ENCODE measurements at places on chromosomes 1 and 21.

DNA sequence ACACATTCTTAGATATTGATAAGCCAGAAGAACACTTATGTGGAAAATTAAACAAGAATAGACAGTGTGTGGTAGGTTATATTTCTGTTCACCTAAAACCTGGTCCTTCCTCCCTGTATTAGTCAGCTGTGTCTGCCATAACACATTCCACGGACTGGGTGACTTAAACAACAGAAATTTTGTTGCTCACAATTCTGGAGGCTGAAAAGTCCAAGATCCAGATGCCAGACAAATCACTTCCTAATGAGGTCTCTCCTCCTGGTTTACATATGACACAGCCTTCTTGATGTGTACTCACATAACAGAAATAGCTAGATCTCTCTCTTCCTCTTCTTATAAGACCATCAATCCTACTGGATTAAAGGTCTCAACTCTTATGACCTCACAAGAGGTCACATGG, 25.7 kb downstream of the JMJD4 start:
- no peak for DNase-seq

GRCh38 chr1:170730438-170730837, 66.5 kb downstream of the PRRX1 start:
- DNase-seq, result peak; percentile 72

DNA sequence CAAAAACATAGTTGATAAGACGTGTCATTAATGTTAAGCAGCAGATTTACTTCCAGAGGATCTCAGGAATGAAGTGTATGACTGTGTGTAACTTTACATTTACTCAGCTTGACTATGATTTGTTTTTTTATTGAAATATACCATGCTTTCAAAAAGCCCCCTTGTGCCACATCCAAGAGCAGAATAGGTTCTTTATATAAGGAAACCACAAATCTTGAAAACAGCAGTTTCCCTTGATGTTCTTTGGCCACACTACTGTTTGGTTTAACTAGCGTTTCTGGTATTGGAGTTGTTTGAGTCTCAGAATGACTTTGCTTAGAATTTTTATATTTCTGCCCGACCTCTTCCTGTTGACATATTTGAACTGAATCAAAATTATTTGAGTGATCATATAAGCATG, 25.0 kb downstream of the LRRC8C start:
- no peak for DNase-seq

- no peak for DNase-seq
Observed at GRCh38 chr1:166017395-166017794, 149.4 kb downstream of the FAM78B start.

GRCh38 chr1:101033017-101033416, 7.4 kb upstream of the DPH5 start:
- DNase-seq, result no peak

- DNase-seq, result no peak
Observed at GRCh38 chr1:26003262-26003661, 5.4 kb upstream of the PAFAH2 start.

DNA sequence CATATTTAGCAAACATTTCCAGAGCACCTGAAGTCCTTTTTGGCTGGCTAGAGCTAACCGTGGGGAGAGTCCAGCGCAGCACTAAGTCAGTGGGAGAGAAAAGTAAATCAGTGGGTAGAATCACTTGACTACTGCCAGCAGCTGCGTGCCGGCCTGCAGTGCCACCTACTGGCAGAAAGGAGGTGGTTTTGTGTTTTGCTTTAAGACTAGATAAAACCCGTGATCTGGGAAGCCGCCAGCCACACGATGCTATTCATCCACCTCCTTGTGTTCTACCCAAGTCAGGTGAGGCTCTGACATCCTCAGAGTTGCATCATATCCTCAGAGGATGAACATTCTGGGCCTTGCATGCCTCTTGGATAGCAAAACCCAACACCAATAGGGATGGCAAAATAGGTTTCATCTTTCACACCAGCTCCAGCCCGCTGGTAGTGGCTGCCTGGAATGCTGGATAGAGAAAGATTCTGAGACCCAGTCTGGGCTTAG, 14.1 kb upstream of the HEYL start:
- DNase-seq, result peak; percentile 64

DNA sequence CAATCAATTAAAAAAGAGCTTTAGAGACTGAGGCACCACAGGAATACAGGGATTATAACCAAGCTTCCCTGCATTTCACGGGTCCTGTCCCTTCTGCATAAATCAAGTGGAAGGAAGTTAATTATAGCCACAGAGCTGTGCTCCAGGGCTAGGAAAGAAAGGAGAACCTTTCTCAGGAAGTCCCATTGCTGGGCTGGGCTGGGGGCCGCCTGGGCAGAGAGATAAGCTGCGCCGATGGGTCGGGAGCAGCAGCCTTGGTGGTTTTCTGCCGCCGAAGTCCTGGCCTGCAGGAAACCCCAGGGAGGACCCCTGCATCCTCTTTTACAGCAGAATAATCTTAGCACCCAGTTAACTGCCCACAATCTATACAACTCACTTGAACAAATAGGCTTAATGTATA, 12.6 kb upstream of the CD34 start:
- DNase-seq, result no peak

- peak; percentile 13 for DNase-seq
Observed at GRCh38 chr1:113616156-113616555, 143.1 kb downstream of the PHTF1 start.

GRCh38 chr1:161678500-161678899, 15.6 kb downstream of the FCGR2B start:
- no peak for DNase-seq

- peak; percentile 64 for DNase-seq
Observed at GRCh38 chr21:16007943-16008342, 278.2 kb downstream of the USP25 start.

DNA sequence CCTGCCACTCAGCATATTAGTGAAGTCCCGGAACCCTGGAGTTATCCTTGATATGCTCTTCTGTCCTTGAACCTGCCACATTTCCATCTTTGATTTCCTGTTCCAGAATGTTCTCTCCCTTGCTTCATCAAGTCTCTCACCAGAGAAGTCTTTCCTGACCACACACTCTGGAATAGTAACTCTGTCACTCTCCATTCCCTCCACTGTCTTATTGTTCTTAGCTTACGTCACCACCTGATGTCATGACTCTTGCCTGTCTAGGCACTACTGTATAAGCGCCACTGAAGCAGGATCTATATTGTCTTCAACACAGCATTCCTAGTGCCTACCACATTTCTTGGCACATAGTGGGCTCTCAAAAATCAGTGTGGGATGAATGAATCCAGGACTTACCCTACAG, 65.4 kb upstream of the SMYD2 start:
- DNase-seq, result no peak

GRCh38 chr1:244887281-244887680, 22.9 kb upstream of the HNRNPU start:
- DNase-seq, result no peak

DNA sequence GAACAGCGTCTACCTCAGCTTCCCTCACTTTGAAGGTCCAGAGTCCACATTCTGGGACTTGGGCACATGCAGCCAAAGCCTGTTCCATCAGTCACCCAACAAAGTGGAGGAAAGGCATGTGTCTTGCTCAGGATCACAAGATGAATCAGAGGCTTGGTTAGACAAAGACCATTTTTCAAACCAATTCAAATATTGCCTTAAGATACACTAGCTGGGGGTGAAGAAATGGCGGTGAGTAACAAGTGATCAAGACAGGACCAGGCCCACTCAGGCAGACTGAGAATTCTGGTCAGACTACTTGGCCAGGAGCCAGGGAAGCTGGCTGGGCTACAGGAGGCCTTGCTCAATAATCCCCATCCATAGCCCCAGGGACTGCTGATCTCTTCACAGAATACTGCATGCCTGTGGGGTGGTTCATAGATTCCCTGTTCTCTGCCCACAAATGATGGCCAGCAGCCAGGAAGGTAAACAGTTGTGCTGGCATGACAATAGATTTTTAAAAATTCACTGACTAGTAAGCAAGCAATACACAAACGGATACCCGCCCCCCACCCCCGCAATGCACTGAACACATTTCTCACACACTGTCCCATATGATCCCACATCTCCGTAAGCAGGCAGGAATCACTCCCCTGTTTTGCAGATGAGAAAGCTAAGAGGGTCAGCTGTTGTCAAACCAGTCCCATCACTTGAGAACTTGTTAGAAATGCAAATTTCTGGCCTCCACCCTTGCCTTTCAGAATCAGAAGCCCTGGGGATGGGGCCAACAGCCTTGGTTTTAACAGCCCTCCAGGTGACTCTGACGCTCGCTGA, 27.2 kb downstream of the ERI3 start:
- DNase-seq, result peak; percentile 100

DNA sequence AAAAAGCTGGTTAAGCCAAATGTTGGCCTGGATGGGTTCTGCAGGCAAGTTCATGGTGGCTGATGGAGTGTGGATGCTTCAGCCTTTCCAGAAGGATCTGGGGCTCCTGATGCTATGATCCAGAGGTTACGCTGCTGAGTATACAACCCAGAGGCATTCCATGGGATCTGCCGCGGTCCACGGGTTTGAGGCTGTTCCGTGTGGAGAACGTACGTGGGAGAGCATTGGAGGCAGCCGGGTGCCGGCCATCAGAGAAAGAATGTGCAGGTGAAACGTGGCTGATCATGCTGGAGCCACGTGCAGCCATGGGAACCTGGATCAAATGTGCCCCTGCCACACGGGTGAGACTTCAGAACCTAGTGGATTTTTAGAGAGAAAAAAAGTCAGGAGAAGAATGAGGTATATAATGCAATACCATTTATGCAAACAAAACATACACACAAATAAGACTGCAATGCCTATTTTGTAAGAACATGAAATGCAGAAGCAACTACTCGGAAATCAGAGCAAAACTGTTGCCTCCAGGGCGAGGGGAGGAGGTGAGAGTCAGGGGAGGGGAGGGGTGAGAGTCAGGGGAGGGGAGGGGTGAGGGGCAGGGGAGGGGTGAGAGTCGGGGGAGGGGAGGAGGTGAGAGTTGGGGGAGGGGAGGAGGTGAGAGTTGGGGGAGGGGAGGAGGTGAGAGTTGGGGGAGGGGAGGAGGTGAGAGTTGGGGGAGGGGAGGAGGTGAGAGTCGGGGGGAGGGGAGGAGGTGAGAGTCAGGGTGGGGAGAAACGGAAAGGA, 116.5 kb upstream of the C1orf174 start:
- no peak for DNase-seq

- DNase-seq, result no peak
Observed at GRCh38 chr1:104933846-104934245, 1184.1 kb downstream of the AMY1C start.
